ENCODE measurements at places on chromosomes 13 and 19.

GRCh38 chr19:54035215-54036178, 28.2 kb downstream of the VSTM1 start:
- no peak for DNase-seq

DNA sequence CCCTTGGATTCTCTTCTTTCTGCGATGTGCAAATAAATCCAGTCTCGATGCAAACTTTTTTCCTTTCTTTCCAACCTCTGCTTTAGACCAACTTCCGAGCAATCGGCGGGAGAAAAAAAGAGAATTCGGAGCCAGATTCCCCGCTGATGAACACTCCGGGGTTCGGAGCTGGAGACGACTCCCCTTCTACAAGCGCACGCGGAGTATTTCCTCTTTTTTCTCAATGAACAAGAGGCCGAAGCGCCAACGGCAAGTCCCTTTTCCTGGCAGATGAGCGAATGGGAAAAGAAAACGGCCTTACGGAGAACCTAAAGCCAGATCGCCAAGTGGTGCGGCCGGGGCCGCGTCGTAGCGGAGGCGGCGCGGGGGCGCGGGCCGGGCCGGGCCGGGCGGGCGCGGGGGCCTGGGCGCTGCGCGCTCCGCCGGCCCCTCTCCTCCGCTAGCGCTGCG, 250 bp downstream of the SPRY2 start:
- DNase-seq, result no peak

GRCh38 chr13:113906571-113906970, 42.7 kb upstream of the GAS6 start:
- DNase-seq, result no peak

- no peak for DNase-seq
Measured at GRCh38 chr13:36788276-36788675, 30.7 kb upstream of the RFXAP start.

DNA sequence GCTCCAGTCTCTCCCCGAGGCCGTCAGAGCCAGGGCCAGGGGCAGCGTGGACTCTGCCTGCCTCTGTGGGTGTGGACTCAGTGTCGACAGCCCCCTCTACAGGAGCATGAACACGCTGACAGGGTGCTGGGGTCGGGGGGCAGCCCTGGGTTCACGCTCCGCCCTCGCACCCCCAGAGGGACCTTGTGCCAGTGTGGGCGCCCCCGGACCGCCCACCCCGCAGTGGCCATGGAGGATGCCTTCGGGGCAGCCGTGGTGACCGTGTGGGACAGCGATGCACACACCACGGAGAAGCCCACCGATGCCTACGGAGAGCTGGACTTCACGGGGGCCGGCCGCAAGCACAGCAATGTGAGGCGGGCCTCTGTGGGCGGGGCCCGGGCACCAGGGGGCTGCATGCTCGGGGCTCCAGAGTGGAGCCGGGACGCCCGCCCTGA, 8.3 kb downstream of the TRPM4 start:
- no peak for DNase-seq

DNA sequence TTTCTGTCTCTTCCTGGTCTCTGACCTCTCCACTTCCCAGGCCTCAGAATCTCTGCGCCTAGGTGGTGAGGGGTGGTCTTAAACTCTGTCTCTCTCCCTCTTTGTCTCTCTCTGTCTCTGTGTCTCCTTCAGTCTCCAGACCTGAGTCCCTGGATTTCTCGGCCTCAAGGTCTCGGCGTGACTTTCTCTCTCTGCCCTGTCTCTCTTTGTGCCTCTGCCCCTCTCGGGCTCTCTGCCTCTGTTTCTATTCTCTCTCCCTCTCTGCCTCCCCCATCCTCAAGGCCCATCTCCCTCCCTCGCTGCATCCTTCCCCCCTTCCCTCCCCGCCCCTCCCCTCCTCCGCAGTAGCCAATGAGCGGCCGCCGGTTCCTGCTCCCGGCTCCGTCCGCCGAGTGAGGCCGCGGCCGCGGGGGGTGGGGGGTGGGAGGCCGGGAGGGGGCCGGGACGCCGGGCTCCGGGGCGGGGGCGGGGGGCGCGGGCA, at the start of gene CACNG7:
CACNG7 (plus strand) TSS at position 344 of the 481 bp plus-strand sequence. CDS start 3,554 bp downstream, outside the sequence.
- no peak for DNase-seq

GRCh38 chr19:13006431-13007281, 11.4 kb downstream of the NFIX start:
- no peak for DNase-seq

DNA sequence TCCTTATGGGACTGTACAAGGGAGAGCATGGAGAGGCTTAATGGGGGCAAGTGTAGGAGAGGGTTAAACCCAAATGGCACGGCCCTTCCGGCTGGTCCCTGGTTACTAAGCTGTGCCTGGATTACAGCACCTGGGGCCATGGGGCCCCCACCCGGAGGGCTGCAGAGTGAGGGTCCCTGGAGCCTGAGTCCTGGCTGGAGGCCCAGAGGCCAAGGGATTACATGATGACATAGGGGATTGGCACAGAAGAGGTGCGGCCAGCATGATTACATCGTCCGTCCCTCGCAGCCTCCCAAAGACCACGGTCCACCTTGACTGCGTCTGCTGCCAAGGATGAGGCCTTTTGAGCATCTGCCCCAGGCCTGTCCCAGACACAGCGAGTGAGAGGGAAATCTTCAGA, 149.4 kb downstream of the URI1 start:
- no peak for DNase-seq

DNA sequence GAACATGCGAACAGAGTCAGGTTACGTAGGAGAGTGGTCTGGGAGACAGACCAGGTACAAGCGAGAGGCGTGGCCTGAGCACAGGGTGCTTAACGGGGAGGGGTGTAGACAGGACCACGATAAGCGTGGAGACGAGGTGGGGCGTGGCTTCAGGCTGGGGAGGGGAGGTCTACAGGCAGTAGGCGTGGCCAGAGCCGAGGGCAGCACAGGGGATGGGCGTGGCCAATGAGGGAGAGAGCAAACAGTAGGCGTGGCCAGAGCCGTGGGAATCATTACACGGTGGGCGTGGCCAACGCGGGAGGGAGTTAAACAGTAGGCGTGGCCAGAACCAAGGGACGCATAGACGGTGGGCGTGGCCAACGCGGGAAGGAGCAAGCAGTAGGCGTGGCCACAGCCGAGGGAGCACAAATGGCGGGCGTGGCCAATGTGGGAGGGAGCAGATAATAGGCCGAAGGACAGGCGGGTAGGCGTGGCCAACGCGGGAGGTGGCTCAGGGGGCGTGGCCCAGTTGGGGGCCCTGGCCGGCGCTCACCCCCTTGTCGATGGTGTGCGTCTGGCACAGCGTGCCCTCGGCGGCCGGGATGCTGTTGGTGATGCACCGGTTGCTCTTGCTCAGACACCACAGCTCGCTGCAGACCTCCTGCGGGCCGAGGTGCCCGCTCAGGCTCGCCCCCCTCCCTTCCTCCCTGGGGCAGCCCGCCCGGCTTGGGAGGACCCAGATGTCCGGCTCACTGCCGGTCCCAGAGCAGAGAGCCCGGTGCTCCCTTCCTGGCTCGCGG, 15.2 kb upstream of the MYO1F start:
- peak; percentile 84 for DNase-seq

- no peak for DNase-seq
Measured at GRCh38 chr13:47904891-47905290, 96.2 kb downstream of the SUCLA2 start.

GRCh38 chr19:45322744-45323281, at the start of gene CKM:
Gene CKM, minus strand, starts transcription at chr19:45322875. Its CDS starts 3,162 bp downstream, at chr19:45319713.
- DNase-seq, result no peak

DNA sequence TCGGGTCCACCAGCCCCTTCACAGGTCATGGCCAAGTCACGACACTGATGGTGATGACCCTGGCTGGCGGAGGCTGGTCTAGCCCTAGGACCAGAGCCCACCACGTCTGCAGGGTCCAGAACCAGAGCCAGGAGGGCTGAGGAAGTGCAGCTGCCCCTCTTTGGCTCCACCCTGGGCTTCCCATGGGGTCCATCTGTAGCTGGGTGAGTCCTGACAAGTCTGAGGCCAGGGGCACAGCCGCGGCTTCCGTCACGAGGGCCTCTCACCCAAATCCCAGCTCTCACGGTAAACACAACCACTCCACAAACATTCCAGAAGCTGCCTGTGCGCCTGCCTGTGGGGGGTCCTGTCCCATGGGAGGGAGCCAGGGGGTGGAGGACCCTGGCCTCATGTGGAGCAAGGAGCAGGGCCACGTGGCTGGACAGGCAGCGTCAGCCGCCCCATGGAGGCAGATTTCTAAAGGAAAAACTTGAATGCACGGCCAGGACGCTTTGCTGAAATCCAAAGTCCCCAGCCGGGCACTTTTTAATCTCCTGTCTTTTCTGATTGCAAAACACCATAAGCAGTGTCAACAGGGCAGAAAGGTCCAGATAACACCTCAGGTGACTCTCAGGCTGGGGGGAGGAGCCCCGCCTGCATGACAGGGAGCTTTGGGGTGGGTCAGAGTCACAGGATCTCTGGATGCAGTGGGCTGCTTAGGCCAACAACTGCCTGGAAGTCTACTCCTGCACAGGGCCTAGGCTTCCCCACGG, 29.9 kb downstream of the CEBPG start:
- DNase-seq, result no peak

DNA sequence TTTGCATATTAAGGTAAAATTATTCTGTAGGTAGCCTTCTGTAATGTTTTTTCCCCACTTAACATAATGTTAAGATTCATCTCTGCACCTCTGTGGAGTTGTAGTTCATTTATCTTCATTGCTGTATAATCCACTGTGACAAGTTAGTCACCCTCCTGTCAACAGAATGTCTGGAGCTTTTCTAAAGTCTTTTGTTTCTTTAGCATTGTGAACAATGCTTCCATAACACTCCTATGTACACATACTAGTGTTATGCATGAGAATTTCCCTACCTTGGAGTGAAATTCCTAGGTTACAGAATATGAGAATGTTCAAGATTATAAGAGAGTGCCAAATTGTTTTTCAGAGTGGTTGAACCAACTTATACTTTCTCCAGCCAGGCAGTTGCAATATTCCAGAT, 113.5 kb downstream of the COG6 start:
- no peak for DNase-seq

DNA sequence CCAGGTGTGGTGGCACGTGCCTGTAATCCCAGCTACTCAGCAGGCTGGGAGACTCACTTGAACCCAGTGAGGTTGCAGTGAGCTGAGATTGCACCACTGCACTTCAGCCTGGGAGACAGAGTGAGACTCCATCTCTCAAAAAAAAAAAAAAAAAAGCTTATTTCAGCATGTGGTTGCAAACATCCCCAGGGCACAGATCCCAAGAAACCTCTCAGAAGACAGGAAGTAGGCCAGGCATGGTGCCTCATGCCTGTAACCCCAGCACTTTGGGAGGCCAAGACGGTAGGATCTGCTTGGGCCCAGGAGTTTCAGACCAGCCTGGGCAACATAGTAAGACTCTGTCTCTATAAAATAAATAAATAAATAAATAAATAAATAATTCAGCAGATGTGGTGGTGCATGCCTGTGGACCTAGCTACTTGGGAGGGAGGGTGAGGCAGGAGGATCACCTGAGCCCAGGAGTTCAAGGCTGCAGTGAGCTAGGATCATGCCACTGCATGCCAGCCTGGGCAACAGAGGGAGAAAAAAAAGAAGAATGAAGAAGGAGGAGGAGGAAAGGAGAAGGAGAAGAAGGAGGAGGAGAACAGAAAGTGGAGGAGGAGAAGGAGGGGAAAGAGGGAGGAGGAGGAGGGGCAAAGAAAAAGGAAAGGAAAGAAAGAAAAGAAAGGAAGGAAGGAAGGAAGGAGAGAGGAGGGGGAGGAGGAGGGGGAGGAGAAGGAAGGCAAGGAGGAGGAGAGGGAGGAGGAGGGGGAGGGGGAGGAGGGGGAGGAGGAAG, 4.3 kb upstream of the LRRC8E start:
- no peak for DNase-seq

GRCh38 chr19:36097036-36097435, 13.9 kb upstream of the OVOL3 start:
- DNase-seq, result no peak

- no peak for DNase-seq
Measured at GRCh38 chr13:109344552-109345157, 441.7 kb downstream of the IRS2 start.

DNA sequence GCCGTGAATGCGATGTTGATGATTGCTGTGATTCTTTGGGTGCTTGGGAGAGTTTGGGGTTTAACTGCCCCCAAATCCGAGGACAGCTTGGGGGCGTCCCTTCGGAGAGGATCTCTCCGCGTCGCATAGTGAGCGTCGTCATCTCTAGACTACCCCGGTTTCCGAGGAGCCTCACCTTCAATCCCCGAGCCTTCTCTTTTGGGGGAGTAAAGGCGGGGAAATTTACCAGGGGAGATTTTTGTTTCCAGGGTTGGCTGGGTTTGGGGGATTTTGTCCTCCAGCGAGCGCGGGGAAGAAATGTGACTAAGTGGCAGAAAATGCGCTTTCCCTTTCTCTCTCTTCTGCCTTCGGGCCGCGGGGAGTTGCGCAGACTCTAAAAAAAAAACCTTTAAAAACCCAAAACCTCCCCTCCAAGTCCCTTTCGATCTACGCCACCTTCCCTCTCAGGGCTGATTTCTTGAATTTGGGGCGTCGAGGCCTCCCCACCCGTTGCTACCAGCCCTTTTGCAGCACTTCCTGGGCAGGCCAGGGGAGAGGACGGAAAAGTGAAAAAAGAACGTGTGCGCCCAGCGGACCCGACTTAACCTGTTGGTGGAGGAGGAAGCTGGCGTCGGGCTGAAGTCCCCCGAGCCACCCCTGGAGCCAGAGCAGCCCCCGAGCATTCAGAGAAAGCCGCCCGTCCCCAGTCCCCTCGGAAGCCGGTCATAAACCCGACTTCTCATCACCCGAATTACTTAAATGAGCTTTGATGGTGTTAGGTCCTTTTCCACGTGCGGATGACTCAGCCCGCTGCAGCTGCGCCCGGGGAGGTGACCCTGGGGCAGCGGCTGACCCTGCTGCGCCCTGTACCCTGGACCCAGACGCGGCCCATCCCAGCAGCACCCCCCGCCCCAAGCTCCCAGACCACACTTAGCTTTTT, 17.7 kb downstream of the NFIX start:
- no peak for DNase-seq

DNA sequence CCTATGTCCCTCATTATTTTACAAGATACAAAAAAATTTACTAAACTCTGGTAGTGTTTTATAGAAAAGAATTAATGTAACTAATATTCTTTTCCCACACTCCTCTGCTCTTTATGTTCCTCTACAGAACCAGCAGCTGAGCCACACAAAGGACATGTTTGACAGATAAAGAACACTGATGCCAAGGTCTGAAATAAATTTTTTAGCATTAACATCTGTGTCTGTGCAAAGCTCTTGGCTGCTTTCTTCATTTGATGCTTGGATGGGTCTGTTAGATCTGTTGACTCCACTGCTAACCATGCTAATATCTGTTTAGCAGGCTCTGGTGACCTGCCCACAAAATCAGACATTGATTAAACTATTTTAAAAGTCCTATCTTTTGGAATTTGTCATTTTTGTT, 2363.8 kb downstream of the PCDH9 start:
- no peak for DNase-seq
